Stimulated activated CD4-positive, alpha-beta T cell treated with anti-CD3 and anti-CD28 coated beads, Interleukin-4, amount 100 ng/mL, for 1 hour (primary cell): ENCODE measurements at places on chromosomes 13 and 19.

DNA sequence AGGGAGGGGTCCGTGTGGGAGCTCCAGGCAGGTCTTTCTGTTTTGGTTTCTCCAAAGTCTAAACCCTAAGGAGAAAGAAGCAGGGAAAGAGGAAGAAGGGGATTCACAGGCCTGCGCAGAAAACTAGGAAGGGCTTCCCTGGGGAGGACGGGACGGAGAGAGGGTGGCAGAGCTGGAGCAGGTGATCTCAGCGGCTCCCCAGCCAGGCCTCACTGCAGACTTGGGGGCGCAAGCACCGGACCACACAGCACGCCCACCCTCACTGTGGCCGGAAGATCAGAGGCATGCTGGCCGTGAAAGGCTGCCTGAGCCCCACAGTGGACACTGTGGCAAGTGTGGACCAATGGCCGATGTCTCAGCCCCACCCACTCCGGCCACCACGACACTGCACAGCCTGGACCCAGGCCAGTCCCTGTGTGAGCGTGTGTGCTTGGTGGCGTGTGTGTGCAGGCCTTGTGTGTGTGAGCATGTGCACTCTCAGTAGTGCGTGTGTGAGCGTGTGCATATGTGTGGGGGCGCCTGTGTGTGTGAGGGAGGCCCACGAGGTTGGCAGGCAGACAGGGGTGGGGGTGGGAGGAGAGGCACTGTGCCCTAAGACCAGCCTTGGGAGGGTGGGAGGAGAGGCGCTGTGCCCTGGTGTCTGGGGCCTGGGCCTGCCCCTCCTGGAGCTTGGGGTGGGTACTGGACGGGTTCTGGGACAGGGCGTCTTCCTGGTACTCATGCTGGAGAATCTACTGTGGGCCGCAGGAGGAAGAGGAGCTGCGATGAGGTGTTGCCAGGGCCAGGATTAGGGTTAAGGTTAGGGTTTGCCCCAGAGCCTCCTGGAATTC, 15.4 kb upstream of the TMEM255B start:
- DNase-seq = no peak

- peak; percentile 26 for DNase-seq
Measured at GRCh38 chr19:34365463-34366401, 736 bp downstream of the GPI start.

GRCh38 chr13:43776006-43776405, 10.8 kb downstream of the ENOX1 start:
- DNase-seq = no peak

DNA sequence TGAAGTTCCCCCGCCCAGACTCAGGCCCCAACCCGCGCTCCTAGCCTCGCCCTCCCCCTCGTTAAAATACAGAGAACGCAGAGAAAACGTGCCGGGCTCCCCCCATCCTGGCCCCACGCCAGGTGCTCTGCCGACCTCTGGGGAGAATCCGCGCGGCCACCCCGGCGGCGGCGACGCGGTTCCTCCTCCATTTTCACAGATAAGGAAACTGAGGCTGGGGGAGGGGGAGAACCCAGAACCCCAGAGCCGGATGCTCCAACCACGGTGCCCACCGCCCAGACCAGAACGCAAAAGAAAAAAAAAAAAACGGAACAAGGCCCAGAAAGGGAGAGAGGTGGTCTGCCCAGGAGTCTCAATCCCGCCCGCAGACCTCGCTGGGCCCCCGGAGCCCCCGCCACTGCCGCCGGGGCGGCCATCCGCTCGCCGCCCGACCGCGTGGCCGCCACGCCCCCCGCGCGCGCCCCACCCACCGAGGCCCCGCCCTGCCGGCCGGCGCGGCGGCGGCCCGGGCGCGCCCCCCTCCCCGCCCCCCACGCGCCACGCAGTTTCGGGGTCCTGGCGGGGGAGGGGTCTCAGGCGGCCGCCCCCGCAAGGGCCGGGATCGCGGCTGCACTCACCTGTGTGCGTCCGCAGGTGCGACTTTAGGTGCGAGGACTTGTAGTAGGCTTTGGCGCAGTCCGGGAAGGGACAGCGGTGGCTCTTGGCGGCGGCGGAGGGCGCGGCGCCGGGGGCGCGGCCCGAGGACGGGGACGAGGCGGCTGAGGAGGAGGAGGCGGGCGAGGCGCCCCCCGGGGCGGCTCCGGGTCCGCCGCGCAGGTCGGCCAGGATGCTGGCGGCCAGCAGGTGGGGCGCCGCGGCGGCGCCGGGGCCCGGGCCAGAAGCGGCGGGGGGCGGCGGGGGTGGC, 703 bp downstream of the KLF16 start:
- peak; percentile 70 for DNase-seq

DNA sequence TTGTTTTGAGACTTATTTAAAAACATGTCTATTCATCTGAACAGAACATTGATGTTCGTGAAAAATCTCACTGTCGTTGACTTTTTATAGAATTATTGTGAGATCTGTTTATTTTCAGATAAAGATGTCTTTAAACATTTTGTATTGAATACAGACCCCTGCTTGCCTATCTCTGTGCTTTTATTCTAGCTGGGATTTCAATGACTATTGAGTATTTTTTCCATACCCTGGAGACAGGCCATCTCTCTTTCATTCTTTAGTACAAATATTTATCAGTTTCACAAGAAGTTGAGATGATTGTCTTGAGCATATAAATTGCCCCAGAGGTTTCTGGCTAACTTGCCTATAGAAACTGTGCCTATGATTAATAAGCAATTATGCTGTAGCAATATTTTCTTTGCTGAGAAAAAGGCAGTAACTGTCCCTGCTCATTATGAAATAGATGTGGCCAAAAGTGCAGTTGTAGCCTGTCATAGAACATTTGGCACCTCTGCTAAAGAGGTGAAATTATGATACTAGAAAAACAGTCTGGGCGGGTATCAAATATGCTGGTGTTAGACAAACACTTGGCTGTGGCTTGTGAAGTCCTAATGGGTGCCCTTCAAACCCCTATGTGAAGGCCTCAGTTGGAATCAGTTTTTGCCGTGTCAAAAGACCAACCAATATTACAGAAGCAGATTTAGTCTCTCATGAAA, 360.6 kb downstream of the HS6ST3 start:
- no peak for DNase-seq

DNA sequence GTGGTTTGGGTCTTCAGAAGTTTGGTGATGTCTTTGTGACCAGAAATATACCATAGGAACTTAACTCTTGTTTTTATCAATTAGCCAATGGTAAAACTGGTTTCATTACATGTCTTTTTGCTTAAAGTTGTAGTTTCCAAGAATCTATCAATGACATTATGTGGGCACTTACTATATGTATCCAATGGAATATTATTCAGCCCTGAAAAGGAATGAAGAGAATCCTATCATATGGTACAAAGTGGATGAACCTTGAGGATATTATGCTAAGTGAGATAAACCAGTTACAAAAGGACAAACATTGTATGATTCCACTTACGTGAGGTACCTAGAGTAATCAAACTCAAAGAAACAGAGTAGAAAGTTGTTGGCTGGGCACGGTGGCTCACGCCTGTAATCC, 26.4 kb downstream of the RCBTB1 start:
- no peak for DNase-seq

- DNase-seq = no peak
Measured at GRCh38 chr13:96252903-96253302, 163.0 kb downstream of the HS6ST3 start.

DNA sequence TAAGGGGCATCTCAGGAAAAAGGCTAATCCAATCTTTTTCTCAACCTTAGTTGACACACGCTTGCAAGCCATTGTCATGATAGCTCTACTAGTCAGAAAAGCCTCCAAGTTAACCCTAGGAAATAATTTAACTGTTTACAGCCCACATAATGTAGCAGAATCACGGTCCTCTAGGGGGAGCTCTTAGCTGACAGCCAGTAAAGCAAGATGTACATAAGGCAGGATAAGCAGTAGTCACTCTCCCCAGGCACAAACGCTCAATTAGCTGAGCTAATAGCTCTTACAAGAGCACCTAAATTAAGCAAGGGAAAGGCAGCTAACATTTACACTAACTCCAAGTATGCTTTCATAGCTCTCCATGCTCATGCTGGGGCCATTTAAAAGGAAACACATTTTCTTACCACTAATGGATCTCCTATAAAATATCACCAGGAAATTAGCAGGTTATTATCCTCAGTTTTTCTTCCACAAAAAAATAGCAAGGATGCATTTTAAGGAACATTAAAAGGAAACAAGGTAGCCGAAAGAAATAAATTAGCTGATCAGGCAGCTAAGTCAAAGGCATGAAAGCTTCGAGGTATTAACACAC, 33.7 kb upstream of the ZSCAN5A start:
- DNase-seq = no peak

GRCh38 chr13:94286581-94286980, 192.9 kb downstream of the DCT start:
- no peak for DNase-seq

- no peak for DNase-seq
Measured at GRCh38 chr13:91135968-91136367, 211.5 kb upstream of the MIR17HG start.

GRCh38 chr13:100789481-100789880, 114.9 kb upstream of the TMTC4 start:
- no peak for DNase-seq

- no peak for DNase-seq
Measured at GRCh38 chr13:23789576-23790346, 99.4 kb downstream of the MIPEP start.

GRCh38 chr13:46572752-46573431, 19.9 kb downstream of the LRCH1 start:
- no peak for DNase-seq
